ENCODE measurements at places on chromosomes 13 and 19.

DNA sequence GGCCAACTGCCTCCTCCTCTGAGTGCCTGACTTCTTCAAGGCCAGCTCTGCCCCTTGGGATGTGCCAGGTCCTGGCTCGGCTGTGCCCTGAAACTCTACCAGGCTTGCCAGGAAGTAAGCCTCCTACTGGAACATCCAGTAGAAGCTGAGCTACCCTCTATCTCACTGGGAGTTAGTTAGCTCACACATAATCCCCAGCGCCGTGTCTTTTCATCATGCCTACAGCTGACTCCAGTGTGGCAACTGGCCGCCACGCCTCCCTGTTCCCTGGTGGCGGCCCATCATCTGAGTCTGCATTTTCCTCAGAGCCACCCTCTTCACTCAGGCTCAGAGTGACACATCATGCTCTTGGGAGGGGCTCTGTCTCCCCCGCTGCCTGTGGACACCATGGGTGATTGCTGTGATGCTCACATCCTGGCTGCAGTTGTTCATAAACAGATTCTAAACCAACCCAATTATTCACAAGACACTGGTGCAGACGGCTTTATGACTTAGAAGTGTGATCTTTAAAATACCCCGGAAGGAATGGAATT lies 131.9 kb upstream of the IRS2 start:
- no peak for DNase-seq

DNA sequence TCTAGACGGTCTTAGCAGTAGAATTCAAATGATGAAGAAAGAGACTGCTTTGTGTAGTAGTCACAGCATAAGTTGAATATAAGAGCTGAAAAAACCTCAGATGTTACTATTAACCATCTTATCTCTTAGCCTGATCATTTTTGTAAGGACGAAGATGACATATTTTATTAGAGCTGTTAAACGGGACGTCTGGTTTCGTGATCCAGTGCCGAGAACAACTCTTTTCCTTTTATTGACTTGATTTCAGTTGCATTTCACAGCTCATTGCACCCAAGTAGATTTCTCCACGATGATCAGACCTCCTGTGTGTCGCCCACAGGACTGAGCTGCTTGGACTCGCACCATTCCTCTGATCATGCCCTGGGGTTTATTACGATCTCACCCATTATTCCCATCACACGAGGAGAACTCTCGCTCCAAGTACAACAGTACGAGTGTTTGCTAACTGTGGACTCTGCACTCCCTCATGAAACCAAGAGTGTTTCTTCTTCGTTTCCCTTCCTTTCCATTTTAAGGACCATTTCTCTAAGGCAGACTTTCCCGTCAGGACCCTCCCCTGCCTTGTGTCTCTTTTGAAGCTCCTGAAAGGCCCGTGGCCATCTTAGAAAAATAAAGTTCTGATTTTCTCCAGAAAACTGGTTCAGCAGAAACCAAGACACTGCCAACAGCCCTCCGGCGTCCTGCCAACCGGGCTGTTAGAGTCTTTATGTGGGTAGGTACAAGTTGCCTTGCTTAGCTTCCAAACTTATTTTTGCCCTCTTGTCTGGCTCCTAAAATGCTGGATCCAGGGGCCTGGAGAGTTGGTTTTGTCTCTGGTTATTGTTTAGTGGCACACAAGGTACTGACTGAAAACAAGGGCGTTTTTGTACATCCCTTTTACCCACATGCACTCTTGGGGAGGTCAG lies 48.2 kb upstream of the RNF113B start:
- no peak for DNase-seq

- no peak for DNase-seq
Measured at GRCh38 chr13:107069108-107069776, 501.3 kb upstream of the ARGLU1 start.

DNA sequence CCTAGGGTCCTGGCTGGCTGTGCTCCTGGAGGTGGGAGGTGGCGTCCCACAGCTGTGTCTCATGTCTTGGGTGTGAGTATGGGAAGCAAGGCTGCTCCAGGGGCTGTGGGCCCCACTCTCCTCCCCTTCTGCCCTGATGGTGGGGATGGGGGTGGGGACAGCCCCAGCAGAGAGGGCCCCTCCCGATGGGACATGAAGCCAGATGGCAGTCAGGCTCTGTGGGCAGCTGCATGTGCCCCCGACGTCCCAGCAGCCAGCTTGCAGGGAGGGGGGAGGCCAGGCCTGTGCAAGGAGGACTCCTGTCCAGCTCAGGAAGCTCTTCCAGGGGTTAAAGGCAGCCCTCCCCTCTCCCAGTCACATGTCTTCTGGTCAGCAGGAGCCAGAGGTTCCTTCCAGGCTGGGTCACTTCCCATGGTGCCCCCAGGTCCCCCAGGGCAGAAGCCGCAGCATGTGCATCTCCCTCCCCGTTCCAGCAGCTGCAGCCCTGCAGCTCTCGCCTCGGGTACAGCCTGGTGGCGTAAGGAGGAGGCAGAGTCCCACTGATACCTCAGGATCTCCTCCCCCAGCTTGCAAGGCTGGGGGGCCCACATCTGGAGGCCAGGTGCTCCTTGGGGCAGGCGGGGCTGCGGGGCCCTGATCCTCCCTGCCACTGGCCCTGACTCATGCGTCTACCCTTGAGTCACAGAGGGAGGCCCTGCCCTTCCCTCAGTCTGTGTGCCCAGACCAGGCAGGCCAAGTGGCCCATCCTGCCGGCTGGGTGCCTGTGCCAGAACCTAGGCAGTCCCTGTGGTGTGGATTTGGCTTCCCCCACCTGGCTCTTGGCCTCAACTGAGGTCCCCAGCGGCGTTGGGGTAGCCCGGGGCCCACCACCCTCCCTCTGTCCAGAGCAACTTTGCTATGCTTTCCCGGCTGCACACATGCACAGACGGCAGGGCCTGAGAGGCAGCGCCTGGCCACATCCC lies 13.0 kb downstream of the YIPF2 start:
- no peak for DNase-seq

DNA sequence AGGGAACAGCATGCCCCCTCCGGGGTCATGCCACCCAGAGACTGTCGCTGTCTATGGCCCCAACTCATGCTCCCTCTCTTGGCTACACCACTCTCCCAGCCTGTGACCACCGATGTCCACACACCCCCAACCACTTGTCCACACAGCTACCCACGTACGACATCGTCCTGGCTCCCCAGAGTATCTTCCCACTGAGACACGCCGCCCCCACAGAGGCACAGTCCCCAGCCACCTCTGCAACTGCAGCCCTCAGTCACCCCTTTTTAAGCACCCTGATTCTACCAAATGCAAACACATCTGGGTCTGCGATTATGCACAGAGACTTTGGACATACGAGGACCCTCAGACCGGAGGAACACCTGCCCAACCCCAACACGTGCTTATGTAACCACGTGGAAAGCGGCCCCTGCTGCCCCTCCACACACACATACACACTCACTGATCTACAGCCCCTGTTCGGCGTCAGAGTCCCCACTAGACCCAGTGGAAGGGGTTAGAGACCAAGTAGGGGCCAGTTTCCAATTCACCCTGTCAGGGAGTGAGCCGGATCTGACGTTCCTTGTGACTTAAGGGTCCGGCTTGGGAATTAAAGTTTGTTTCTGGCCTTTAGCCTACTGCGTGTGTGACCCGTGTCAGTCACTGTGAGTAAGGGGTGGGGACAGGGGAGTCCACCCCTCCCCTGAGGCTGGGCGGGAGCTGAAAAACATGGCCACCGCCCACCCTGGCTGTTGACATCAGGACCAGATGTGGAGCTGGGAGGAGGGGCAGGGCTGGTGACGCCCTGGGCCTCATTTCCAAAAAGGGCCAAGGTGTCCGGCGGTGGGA lies 11.9 kb upstream of the AXL start:
- DNase-seq, result no peak

All from stimulated activated naive CD4-positive, alpha-beta T cell (primary cell).